ENCODE measurements at places on chromosomes 5 and 9.

DNA sequence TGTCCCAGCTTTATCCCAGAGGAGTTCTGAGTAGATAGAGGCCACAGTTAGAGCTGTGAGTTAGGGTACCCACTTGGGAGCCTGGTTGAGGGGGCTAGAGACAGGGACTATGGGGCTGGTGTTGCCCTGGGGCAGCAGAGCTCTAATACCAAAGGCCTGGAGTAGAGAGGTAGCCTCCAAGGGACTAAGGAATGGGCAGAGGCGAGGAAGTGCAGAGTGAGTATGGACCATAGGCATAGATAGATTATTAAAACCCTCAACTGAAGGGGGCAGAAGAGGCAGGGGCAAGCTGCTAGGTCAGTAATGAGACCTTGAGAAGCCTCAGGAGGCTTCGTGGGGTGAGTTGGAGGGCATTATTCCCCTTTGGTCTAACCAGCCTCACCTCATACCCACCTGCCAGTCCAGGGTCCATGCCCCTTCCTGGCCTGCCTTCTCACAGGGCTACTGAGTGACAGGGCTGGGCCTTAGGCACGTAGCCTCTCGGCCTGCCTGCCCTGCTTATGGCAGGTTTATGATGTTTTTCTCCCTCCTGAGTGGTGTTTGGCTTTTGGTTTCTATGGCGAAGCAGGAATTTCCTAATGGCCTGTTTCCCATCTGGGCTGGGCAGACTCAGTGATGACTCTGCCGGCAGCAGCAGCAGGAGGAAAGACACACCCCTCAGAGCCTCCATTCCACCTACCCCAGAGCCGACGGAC, 8.0 kb downstream of the PDLIM4 start:
- no peak for DNase-seq

DNA sequence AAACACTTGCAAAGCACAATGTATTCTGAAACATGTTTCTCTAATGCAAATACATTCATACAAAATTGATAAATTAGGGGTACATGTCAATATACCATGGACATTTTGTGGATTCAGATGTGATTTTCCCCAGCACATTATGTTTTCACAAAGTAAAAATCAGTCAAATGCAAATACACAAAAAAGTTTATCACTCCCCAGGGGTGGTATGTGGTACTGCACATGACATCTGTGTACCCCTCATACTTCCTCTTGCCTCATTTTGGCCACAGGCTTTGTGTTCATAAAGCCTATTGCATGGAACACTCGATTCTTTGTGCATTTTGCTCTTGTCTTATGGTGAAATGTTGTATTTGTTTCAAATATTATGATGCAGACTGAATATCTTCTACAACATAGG, 116.8 kb upstream of the PDE4D start:
- no peak for DNase-seq

DNA sequence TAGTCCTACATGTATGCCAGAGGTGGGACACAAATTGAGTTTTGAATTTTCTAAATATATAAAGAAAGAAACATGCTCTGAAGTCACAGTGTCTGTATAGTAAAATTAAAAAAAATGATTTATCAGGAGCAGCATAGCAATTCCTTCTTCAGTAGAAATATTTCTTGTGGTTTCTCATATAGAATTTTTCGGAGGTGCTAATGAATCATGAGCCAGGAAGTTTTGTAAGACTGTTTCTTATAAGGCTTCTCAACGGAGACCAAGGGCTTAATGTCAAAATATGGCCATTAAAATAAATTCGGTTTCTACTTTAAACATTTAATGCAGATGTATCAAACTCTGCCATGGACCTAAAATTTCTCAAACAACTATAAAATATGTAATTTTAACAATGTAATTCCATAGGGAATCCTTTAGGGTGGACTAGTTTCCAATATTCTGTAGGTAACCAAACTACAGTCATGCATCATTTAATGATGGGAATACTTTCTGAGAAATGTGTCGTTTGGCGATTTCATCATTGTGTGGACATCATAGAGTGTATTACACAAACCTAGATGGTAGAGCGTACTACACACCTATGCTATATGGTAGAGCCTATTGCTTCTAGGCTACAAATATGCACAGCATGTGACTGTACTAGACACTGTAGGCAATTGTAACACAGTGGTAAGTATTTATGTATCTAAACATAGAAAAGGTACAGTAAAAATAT, 66.3 kb downstream of the ANKRD55 start:
- no peak for DNase-seq

GRCh38 chr5:134051305-134051704, 46.5 kb upstream of the VDAC1 start:
- no peak for DNase-seq

DNA sequence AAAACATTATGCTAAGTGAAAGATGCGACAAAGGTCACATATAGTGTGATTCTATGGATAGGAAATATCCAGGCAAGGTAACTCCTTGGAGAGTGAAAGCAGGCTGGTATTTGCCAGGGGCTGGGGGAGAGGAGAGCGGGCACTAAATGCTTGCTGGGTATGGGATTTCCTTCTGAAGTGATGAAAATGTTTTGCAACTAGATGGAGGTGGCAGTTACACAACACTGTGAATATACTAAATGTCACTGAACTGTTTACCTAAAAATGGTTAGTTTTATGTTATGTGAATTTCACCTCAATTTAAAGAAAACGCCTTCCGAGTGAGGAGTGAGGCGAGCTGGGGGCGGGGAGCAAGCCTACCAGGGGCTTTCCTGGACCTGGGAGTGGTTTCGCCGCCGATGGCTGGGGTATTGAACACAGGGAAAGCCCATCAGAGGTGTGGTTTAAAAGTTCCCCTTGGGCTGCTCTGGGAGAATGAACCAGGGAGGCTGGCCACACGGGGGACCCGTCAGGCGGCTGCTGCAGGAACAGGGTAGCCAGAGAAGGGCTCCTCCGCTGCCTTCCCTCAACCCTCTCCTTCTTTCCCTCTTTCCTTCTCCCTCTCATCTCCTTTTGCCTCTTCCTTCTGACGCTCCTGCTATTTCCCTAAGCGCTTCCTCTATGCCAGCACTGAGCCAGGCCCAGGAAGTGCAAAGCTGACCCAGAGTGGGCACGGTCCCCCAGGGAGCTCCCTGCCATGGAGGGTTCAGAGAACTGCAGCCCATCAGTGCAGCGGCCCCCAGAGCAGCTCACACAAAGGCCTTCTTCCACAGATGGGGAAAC, 4.9 kb downstream of the AKNA start:
- no peak for DNase-seq

DNA sequence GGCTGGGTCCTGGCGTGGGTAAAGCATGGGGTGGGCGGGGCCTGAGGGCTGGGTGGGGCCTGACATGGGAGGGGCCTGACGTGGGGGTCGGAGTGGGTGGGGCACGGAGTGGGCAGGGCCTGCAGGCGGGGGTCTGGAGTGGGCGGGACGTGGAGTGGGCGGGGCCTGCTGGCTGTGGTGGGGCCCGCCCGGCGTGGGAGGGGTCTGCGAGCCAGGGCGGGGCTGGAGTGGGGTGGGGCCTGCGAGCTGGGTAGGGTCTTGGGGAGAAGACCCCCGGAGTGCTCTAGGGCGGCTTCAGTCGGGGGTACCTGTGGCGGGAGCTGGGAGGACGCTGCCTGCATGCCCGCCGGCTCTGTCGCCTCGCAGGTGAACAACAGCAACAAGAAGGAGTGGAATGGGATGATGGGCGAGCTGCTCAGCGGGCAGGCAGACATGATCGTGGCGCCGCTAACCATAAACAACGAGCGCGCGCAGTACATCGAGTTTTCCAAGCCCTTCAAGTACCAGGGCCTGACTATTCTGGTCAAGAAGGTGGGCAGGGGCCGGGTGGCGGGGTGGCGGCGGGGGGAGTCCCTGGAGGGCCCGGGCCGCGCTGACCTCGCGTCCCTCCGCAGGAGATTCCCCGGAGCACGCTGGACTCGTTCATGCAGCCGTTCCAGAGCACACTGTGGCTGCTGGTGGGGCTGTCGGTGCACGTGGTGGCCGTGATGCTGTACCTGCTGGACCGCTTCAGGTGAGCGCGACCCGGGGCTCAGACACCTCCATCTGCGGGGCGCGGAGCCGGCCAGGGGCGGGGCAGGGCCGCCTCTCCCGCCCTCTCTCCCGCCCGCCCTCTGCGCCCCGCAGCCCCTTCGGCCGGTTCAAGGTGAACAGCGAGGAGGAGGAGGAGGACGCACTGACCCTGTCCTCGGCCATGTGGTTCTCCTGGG, 8.0 kb downstream of the LRRC26 start:
- DNase-seq: no peak

DNA sequence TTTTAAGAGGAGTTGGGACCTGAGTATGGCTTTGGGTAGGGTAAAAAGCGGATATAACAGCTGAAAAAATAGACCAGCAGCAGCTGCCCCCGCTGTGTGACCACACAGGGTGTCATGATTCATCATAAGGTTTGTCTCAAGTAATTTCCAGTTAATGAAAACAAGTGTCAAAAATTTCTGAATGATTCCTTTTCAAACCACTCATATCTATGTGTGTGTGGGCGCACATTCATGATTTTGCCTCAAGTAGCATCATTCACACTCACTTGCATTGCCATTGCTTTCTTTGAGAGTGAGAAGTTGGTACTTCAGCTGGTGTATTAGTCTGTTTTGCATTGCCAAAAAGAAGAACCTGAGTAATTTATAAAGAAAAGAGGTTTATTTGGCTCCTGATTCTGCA, 12.1 kb upstream of the TNFAIP8 start:
- no peak for DNase-seq

DNA sequence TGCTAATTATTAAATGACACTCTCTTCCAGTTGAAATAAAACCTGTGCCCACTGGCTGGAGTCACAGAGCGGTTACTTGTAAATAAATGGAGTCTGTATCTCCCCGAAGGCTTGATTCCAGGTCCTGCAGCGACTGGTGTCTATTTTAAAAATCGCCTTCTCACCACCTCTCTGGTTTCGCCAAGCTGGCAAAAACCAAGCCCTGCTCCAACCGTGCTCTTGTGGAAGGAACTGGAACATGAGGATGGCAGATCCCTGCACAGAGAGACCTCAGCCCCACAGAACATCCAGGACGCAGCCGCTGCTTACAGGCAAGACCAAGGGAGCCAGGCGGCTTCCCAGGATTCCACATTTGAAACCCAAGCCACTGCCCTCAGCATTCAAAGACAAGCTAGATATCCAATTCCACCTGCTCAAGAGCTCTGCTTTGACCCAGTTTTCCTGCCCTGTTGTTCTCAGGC, 15.0 kb downstream of the SEMA4D start:
- DNase-seq: no peak
